ENCODE measurements at places on chromosomes 12 and 14.
A peak's percentile ranks its signal among the peaks of the same experiment; 100 is the strongest.

GRCh38 chr12:116432314-116432750, 126.8 kb upstream of the MAP1LC3B2 start:
- no peak for DNase-seq

- no peak for DNase-seq
Measured at GRCh38 chr12:96585977-96586376, 96.6 kb downstream of the CFAP54 start.

GRCh38 chr14:36450550-36450949, 69.5 kb downstream of the NKX2-1 start:
- DNase-seq = no peak

GRCh38 chr12:4320497-4320852, 538 bp upstream of the TIGAR start:
- DNase-seq = peak; percentile 22

- no peak for DNase-seq
Measured at GRCh38 chr14:68805414-68805813, 12.5 kb upstream of the ZFP36L1 start.

DNA sequence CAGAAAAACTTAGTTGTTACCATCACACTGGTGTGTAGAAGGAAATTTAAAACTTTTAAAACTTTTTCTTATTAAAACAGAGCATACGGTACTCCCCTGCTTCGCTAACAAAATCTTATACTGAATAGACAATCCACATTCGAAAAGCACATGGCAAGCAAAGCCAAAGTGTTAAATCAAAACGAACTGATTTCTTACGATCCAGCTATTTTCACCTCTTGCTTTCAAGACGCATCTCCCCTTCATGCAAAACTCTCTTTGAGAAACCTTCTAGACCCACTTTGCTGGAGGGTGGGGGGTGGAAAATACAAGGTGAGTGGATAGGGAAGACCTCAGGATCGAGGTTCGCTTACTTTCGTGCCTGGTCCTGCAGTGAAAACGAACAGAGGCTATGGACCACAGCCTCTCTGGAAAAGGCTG, 328 bp downstream of the INTS13 start:
- no peak for DNase-seq

- no peak for DNase-seq
Measured at GRCh38 chr14:75011356-75011994, 8.8 kb downstream of the EIF2B2 start.

DNA sequence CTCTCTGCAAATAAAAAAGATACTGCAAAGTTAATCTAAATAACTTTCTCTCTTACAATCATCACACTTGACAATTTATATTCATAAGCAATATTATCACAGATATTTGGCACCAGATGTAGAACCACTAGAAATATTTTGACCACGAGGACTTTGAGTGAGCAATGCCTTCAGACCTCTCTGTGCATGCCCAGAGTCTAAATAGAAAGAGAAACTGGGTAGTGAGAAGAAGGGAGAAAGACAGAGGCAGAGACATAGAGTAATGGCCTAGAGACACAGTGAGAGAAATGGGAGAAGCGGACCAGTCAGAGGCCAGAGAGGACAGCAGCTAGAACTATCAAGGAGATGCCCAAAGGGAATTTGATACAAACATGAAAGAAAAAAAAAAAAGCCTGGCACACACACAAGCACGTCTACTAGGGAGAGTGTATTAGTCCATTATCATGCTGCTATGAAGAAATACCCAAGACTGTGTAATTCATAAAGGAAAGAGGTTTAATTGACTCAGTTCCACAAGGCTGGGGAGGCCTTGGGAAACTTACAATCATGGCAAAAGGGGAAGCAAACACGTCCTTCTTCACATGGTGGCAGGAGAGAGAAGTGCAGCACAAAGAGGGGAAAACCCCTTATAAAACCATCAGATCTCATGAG, 41.1 kb downstream of the BMP4 start:
- DNase-seq = no peak

DNA sequence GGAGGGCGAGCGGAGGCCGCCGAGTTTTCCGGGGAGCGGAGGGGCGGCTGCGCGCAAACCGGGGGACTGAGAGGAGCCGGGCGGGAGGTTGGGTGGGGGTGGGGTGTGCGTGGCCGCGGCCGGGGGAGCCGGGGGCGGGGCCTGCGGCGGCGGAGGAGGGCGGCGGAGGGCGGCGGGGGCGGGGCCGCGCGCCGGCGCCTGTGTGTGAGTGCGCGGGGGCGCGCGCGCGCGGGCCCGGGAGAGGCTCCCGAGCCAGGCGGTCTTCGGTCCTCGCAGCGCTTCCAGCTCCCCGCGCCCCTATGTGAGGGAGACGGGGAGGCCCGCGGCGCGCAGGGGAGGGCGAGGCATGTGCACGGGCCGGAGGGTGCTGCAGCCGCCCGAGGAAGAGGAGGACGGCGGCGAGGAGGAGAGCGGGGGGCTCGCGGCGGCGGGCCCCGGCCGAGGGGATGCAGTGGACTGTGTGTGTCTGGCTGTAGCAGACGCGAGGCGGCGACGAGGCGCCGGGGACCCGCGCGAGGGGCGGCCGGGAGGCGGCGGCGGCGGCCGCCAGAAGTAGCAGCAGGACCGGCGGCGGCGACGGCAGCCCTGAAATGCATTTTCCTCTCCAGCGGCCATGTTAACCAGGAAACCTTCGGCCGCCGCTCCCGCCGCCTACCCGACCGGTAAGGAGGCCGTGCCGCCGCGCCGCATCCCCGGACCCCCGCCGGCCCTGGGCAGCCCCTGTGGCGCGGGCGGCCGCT, at the start of gene DYRK2:
Gene DYRK2 (plus strand): TSS at position 225 of the 740 bp plus-strand sequence. CDS start 389 bp downstream, at position 614.
- peak; percentile 8 for DNase-seq

DNA sequence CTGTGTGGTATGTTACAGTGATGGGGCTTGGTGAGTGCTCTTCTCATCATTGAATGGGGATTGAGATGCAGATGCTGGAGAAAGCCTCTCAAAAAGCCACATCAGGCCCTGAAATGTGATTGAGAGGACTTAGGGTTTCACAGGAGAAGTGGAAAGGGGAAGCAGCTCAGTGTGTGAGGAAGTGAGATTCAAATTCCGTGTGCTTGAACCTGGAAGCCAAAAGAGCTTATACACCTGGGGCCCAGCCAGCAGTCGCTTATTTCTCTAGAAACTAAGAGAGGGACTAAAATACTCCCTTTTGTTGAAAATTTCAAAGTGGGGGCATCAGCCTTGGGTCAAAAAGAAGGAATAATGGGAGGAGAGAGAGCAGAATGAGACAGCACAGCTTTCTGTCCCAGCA, 39.1 kb upstream of the GZMB start:
- no peak for DNase-seq

GRCh38 chr12:66453844-66454243, 151.6 kb downstream of the HELB start:
- no peak for DNase-seq

DNA sequence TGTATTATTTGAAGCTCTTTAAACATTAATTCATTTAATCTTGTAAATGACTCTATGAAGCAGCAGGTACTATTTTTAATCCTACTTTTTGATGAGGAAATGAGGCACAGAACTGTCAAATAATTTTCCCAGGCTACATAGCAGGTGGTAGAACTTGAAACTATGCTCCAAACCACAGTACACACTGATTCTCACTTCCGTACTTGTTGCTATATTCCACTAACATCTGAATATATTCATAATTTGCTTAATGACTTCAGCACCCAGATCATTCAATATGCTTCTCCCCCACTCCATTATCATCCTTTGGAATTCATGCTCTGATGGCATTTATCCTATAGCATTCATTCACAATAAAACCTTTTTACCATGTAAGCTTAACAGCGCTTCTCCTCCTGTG, 4.9 kb downstream of the ERGIC2 start:
- DNase-seq = no peak

DNA sequence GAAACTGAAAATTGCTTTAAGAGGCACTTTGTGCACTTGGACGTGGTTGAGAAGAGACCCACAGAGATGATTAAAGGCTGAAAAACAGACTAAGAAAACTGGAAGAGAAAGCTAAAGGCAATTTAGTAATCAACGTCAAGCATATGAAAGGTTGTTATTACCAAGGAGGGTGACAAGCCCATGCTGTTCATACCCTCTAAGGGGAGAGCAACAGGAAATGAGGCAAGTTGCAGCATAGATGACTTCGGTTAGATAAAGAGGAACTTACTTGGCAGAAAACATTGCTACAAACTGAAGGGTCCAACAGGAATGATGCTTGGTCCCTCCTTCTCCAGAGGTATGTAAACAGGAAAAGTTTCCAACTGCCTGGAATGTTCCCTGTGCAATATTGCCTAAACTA, 107.8 kb downstream of the DUSP6 start:
- DNase-seq = no peak

GRCh38 chr14:74615735-74616134, 3.7 kb upstream of the LTBP2 start:
- DNase-seq = no peak

DNA sequence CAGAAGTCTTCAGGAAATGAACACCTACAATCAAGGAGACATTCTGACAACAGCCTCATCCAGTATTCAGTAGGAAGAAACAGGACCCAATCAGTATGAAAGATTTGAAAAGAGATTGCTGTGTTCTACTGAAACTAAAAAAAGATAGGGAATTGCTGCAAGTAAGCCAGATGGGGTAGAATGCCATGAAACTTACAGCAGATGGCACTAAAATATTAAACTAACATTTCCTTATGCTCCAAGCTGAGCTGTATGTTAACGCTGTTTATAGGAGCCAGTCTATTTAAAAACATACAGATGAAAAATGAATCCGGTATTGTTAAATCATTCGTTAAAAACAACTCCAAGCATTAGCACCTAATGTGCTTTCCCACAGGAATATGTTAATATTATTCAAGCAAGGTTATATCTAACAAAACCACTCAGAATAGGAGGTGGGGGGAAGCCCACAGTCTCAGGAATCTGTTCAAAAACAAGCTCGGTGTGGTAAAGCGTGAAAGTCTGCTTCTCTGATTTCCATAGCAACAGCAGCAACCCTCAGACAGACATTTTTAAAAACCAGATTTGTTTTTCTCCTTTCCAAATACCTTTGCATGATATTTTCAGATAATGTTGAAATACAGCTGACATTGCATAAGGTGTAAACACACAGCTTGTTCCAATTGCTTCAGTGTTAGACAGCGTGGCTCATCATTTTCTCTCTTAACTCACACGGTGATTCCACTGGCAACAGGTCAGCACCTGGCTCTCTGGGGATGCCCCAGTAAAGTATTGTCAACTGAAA, 131.4 kb upstream of the CCDC175 start:
- DNase-seq = peak; percentile 49

DNA sequence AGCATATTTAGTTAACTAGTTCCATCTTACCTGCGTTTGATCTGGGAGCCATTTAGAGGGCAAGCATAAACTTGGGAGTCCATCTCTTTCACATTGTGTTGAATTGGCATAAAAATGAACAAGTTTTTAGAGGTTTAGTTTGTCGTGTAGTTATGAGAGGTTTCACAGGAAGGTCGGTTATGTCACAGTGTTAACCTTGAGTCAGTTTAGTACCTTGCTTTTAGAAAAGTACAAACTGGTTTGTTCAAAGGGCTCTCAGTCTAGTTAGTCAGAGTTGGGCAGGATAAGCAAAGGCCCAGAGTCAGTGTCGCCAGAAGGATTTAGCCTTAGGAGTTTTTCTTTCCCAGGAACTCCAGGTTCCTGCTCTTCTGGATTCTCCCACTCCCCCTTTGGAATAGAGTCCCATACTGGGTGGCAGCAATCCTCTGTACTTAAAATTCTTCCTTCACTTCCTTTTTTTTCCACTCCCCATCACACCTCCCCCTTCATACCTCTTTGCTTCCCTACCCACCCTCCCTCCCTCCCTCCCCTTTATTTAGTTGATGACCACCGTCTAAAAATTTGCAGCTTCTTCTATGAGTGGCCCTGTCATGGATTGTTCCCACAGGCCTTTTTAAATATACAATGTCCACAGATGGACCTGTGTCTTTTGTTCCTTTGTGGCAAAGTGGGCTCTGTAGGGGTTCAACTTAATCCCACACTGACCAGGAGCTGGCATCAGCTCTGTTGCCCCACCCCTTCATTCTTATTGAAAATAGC, 12.1 kb downstream of the PCBP2 start:
- DNase-seq = no peak

All from LNCaP clone FGC (cell line).